ENCODE measurements at places on chromosomes 3 and 15.

DNA sequence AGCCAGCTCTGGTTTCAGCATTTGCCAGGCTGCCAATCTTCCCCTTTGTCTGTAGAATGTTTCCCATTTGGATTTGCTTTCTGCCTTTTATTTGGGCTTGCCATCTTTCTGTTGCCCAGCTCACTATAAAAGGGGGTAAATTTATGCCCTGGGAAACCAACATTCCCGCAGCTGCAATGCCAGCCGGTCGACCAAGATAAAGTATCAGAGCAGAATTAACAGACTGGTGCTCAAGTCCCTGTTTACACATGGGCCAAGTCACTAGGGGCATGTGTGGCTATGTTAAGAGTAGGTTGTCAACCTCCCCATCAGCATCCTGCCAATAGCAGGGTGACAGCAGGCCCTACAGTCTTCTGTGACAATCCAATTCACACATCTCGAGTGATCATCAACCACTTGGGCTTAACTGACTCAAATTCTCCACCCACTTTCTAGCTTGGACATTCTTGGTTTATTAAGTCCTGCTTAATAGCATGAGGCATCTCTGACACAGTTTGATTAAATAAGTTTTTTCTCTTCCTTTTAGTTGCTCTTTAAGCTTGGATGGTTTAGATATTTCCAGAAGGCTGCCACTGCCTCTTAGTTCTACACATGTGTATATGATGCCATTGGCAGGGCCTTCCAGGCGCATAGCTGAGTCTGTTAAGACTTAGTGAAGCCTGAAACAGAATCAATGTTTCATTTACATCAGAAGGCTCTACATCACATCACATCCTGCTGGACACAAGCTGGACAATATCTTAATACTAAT is 24.1 kb upstream of the VEPH1 start:
- DNase-seq = no peak

DNA sequence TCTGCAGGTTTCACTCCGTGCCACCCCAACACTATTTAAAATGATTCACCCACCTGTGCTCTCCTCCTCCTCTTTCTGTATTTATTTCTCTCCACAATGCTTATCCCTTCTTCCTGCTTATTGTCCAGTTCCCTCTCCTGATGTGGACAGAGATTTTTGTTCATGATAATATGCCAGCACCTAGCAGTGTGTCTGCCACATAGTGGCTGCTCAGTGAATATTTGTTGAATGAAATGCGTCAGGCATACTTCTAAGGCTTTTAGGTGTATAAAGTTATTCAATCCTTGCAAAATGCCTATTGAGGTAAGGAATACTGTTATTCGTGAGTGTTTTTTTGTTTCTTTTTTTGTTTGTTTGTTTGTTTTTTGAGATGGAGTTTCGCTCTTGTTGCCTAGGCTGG is 67.5 kb upstream of the MME start:
- DNase-seq = no peak

GRCh38 chr3:102827386-102827785 is 392.6 kb downstream of the ZPLD1 start:
- no peak for DNase-seq

DNA sequence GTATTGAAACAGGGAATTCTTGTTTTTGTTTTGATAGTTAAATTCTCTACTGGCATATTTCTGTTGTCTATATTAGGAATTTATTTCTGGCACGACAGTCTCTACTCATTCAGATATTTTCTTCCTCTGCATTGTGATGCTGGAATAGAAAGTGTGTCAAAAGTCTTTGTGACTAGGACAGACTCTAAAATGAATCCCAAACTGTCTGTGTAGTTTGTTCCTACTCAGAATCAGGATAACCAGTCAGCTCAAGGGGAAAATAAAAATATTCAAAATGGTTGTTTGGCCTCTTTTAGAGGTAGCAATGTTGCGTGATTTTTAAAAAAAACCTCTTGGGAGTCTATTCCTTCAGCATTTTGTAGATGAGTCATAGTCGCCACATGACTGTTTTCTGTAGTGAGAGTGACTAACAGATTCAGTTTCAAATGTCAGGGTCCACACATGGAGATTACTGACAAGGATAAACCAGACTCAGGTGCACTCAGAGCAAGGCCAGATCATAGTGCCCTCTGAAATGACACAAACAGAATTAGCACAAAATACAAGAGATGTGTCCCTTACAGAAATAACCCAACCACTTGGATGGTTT is 13.1 kb downstream of the SLC7A14 start:
- peak; percentile 82 for DNase-seq

DNA sequence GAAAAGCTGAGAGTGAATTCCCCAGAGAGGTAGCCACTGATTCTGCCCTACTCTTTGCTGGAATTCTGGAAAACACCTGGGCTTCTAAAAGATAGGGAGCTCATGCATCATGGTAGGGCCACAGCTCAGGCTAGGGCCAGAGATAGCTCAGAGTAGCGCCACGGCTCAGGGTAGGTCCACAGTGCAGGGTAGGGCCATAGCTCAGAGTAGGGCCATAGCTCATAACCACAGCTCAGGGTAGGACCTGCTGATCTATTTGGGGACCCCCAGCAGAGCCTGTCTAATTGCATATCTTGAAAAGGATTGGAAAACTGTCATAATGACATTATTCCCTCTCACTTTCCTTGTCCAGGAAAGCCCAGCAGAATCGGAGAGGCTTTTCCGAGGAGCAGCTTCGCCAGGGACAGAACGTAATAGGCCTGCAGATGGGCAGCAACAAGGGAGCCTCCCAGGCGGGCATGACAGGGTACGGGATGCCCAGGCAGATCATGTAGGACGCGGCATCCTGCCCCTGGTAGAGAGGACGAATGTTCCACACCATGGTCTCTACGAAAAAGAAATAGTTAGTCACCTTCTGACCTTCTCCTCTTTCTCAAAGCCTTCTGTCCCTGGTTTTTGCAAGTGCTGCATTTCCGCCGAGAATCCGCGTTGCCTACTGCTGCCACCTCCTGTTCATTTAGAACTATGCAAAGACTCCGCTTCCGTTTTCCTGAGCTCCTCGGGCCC is 14.5 kb downstream of the TAGLN3 start:
- peak; percentile 59 for DNase-seq

GRCh38 chr3:195245531-195245951 is 25.4 kb downstream of the XXYLT1 start:
- DNase-seq = no peak

DNA sequence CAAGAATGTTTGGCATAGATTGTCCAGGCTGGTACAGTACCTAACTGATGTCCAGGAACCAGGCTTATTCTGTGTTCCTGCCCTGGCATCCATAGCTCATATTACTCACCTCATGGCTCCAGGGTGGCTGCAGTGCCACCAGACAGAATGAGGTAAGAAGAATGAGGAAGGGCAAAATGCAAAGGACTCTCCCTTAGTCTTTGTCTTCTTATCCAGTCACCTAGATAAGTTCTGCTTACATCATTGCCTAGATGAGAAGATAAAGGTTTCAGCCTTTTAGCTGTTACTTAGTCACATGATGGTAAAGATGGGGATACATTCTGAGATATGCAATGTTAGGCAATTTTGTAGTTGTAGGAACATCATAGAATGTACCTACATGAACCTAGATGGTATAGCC is 45.8 kb downstream of the CHP1 start:
- DNase-seq = no peak

- DNase-seq = no peak
Measured at GRCh38 chr15:67091071-67091979, 25.9 kb downstream of the SMAD3 start.

DNA sequence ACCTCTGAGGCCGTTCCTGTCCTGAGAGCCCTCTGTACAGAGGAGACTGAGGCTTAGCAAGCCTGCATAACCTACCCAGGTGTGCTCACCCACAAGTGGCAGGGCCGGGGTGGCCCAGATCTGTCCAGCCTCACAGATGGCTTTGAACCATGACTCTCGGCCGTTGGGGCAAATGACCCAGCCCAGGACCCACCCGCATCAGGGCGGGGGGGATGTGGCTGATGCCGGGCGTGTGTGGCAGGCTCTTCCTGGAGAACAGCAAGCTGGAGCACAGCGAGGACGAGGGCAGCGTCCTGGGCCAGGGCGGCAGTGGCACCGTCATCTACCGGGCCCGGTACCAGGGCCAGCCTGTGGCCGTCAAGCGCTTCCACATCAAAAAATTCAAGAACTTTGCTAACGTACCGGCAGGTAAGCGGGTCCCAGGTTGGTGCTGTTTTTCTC is 133.5 kb downstream of the LRRK1 start:
- DNase-seq = no peak

DNA sequence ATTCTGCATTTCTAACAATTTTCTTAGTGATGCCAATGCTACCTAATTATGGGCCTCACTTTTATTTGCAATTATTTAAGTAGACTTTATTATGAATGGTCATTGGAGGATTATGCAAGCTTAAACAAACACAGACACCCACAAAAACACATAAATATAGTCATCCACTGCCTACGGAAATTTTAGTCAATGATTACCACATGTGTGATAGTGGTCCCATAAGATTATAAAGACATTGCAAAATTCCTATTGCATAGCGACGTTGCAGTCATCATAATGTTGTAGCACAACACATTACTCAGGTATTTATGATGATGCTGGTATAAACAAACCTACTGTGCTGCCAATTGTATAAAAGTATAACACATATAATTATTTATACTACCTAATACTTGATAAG is 247.8 kb upstream of the ALCAM start:
- DNase-seq = no peak

DNA sequence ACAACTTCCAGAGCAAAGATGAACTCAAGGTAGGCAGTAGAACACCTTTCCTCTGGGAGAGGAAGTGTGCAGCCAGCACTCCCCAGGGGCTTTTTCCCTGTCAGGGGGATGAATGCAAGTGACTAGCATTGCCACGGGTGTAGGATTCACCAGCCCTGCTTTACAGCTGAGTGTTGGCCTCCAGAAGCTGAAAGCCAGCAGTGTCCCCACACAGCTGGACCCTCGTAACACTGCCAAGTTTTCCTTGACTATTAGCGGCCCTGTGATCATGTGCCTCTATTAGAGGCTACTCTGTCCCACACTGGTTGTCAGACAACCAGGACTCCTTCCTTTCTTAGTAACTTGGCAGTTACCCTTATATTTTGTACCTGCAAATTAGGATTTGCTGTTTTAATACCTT is 104.9 kb upstream of the MANF start:
- DNase-seq = no peak

- peak; percentile 75 for DNase-seq
Measured at GRCh38 chr3:183518491-183519251, 36.8 kb downstream of the KLHL6 start.

GRCh38 chr3:69232482-69232881 is 110.1 kb upstream of the LMOD3 start:
- no peak for DNase-seq

- DNase-seq = peak; percentile 27
Measured at GRCh38 chr3:23183731-23184130, 19.4 kb upstream of the UBE2E2 start.

GRCh38 chr3:109057056-109057455 is 60.9 kb downstream of the MORC1 start:
- DNase-seq = no peak

DNA sequence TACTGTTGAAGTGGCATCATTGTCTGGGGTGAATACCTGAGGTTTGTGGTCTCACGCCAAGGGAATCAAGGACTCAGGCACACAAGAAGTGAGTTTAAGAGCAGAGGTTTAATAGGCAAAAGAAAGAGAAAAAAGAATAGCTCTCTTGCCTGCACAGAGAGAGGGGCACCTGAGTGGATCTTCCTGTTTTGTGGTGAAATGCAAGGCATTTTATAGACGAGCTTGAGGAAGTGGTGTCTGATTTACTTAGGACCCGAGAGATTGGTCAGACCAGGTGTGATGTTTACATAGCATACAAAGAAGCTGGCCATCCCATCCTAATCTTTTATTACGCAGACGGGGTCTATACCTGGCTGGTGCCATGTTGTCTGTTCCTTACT is 13.2 kb downstream of the CCR5 start:
- no peak for DNase-seq

GRCh38 chr3:105661461-105661860 is 207.4 kb downstream of the CBLB start:
- no peak for DNase-seq

DNA sequence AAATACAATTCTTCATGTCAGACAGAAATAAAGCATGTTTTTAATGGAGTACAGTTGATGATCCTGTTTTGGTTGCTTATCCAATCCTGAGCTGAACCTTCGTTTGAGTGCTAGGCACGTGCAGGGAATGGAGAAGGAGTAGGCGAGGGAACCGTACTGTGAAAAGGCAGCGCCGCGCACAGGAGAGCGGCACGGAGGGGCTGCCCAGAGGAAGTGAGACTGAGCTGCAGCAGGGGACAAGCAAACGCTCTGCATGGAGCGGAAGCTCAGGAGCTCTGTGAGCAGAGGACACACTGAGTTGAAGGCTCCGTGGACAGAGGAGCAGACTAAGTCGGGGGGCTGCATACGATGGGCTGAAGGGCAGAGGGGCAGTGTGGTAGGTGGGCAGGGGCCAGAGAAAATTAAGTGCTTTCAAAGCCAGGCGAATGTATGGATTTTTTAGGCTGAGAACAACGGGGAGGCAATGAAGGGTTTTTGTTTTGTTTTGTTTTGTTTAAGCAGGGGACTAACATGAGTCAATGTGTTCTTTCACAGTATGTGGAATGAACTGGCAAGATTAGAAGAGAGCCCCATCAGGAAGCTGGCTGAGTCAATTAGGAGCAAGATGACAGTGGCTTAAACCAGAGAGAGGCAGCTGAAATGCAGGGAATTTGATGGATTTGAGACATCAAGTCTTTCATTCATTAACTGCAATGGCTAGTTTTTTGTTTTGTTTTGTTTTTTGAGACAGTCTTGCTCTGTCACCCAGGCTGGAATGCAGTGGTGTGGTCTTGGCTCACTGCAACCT is 23.8 kb upstream of the TM2D3 start:
- peak; percentile 21 for DNase-seq

DNA sequence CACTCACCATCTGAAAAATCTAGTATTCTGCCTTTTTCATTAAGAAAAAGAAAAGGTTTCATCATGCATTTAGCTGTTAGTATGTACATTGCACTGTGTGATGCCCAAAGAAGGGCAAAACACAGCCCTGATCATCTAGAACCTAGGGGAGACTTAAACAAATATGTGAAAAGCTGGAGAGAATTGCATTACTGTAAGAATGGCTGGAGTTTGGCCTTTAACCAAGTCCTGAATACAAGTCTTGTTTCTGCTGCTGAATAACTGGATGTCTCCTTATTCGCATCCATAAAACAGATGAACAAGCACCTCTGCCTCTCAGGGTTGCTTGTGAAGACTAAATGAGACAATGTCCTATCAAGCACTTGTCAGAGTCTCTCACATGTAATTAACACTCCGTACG is 233.4 kb upstream of the LRTM1 start:
- no peak for DNase-seq

DNA sequence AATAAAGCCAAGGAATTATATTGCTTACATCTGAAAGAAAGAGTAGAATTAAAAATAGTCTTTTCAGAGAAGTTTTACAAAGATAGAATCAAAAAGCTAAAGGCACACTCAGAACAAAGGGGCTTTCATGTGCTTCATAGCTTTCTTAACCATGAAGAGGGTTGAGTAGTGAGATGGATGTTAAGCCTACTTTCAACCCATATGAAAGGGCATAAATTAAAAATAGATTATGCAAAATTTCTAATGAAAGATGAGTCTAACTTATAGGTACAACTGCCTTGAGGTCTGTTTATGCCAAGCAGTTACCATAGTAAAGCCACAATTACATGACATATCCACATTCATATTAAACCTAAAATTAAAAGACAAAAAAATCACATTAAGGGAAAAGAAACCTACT is 223.3 kb upstream of the ARHGEF26 start:
- peak; percentile 33 for DNase-seq
